ENCODE measurements at places on chromosomes 1 and 21. TPM values are rescaled to one million over a fixed set of nuclear protein-coding genes. Genes with fewer than 3 reads are reported as not detected.

TCHH gene
- total RNA-seq: not detected

GSTM5 gene
- total RNA-seq: not detected

SLC16A4 gene
- 1.5 TPM for total RNA-seq

CFAP126 gene
- total RNA-seq: not detected

TFF3 gene
- total RNA-seq: 14.9 TPM

NCF2 gene
- total RNA-seq: 0.05 TPM

CLCA1 gene
- total RNA-seq: not detected

TRIM46 gene
- 1.4 TPM for total RNA-seq

SLC9C2 gene
- not detected for total RNA-seq

HSD3B1 gene
- total RNA-seq: not detected

CHRM3 gene
- not detected for total RNA-seq

DIP2A gene
- total RNA-seq: 21.1 TPM

TNFRSF18 gene
- not detected for total RNA-seq

LCE1B gene
- total RNA-seq: not detected

SPRR1B gene
- not detected for total RNA-seq

CELA2B gene
- total RNA-seq: not detected

DHRS3 gene
- 201 TPM for total RNA-seq

PGLYRP3 gene
- total RNA-seq: not detected

YOD1 gene
- 5.3 TPM for total RNA-seq

NIPAL3 gene
- 23.2 TPM for total RNA-seq

RPE65 gene
- not detected for total RNA-seq

LRRC52 gene
- not detected for total RNA-seq

NDUFS5 gene
- total RNA-seq: 667 TPM

PGLYRP4 gene
- total RNA-seq: not detected

KRTAP13-2 gene
- total RNA-seq: not detected

CLCA4 gene
- not detected for total RNA-seq

PAPPA2 gene
- total RNA-seq: 0.05 TPM

SMIM1 gene
- not detected for total RNA-seq

ATP1A4 gene
- not detected for total RNA-seq

GJA8 gene
- not detected for total RNA-seq

SNAP47 gene
- total RNA-seq: 31.9 TPM

LHX8 gene
- not detected for total RNA-seq

REG4 gene
- total RNA-seq: not detected

IL22RA1 gene
- total RNA-seq: not detected

All from mammary microvascular endothelial cell (primary cell).